CD4-positive, alpha-beta T cell treated with Interferon gamma for 1 hour (primary cell): ENCODE measurements at places on chromosomes 1 and 21.

- no peak for DNase-seq
Observed at GRCh38 chr21:41695513-41695912, 71.3 kb downstream of the RIPK4 start.

- DNase-seq, result no peak
Observed at GRCh38 chr1:26022404-26022779, 817 bp downstream of the EXTL1 start.

- no peak for DNase-seq
Observed at GRCh38 chr1:16442941-16443340, 2.4 kb downstream of the NECAP2 start.

DNA sequence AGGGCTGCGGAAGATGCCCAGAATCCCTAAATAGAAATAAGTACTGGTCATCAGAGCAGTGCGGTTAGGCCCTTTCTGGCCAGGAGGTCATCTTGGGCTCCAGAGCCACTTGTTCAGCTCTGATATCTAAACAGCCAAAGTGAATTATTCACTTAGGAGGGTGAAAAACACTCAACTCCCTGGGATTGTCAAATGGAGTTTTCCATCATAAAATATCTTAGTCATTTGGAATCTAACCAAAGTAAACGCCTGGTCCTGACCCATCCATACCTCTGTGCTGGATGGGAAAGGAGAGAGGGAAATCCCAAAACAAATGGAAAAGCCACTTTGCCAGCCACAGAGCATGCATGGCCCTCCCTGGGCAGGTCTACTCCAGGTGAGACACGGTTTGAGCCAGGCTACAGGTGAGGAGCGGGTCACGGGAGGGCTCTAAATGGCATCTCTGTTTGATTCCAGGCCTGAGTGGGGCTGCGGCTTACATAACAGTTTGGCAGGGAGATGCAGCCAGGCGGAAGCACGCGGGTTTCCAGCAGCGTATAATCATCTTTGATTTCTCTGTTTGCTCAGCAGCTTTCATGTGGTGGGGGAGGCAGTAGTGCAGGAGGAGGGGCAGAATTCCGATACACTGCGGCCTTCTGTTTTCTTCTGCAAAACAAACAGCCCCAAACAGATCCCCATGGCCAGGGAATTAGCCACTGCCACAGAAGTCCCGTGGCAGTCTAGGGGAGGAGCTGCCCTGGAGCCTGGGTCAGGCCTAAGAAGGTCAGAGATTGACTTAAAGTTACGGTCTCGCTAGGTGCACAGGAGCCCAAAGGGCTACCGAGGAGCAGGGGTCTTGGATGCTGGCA lies 59.1 kb upstream of the ZNF648 start:
- DNase-seq, result no peak

- no peak for DNase-seq
Observed at GRCh38 chr1:183630748-183631147, 4.8 kb downstream of the ARPC5 start.

- no peak for DNase-seq
Observed at GRCh38 chr1:38153778-38154470, 107.3 kb upstream of the POU3F1 start.
